ENCODE measurements at places on chromosomes 13 and 19.

- no peak for DNase-seq
Measured at GRCh38 chr19:1857648-1858326, 5.6 kb downstream of the KLF16 start.

DNA sequence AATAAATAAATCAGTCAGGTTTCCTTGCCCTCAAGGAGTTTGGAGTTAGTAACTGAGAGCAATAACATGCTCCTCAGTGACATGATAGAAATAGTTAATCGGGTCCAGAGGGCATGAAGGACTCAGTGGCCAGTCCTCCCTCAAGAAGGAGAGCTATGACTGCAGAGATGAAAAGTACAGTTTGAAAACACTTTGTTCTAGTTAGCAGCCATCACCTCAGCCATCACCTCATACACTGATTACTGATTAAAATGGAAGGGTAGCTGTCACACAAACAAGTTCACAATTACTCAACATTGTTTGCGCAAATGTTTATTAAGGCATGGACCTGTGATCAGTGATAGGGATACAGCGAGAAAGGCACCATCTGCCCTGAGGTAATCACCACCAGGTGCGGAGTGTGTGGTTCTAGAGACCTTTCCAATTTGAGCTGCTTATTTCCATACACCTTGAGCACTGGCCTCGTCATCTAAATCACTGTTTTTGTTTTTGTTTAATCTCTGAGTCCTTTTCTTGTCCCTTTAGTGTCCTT, 85.3 kb upstream of the RAP2A start:
- DNase-seq = no peak

DNA sequence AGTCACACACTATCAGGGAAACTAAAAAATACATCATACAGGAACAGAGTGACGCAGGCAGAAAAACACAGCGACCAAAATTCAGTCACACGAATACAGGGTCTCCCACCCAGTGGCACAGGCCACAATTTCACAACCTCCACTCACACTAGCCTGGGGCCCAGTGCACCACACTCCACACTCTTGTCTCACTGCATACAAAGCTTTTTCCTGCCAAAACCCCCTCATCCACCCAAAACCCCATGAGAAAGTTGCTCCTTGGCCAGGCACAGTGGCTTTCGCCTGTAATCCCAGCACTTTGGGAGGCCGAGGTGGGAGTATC, 1.2 kb downstream of the S1PR5 start:
- no peak for DNase-seq

DNA sequence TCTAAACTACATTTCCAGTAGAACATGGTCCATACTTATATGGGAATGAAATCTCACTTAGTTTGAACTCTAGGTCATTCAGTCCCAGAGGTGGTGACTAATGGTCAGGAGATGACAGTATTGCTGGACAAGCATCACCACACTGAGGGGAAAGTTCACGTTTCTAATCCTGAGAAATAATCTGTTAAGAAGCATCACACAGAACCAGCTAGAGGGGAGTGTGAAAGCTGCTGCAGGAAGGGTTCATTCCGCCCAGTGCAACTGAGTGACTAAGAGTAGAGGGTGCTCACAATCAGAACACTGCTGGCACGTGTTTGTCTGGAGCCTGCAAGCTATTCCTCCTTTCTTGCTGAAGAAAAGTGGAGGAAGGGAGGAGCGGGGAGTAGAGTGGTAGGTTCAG, 2.7 kb downstream of the COL4A1 start:
- no peak for DNase-seq

DNA sequence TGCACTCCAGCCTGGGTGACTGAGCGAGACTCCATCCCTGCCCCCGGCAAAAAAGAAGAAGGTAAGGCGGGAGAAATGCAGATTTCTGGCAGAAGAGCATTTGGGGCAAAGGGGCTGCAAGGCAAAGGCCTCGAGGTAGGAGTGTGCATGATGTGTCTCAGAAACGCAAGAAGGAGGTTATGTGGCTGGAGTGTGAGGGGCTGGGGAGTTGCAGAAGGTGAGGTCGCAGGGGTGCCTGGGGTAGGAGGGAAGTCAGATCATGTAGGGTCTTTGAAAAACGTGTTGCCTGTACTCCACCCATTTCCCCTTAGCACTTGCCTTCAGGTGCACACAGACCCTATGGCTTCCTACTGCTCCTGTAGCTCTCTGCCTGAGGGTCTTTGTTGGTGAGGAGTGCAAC, 29.9 kb downstream of the KCTD15 start:
- no peak for DNase-seq

DNA sequence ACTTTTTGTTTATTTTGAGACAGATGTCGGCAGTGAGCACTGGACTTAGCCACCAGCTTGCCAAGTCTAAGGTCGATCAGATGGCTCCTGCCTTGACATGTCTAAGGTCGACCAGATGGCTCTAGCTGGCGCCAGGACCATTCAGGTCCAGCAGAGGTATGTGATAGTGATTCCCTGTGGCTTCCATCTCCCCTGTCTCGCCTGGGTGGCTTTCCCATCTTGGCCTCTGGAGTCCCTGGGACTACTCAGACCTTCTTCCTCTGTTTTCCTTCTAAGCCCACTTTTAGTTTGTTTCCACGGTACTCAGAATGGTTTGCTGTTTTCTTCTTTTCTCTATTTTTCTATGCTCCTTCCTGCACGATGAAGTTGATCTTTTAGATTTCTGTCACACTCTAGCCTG, 1435.7 kb downstream of the UQCRFS1 start:
- DNase-seq = no peak

- DNase-seq = no peak
Measured at GRCh38 chr19:51123802-51124201, 904 bp upstream of the SIGLEC9 start.

DNA sequence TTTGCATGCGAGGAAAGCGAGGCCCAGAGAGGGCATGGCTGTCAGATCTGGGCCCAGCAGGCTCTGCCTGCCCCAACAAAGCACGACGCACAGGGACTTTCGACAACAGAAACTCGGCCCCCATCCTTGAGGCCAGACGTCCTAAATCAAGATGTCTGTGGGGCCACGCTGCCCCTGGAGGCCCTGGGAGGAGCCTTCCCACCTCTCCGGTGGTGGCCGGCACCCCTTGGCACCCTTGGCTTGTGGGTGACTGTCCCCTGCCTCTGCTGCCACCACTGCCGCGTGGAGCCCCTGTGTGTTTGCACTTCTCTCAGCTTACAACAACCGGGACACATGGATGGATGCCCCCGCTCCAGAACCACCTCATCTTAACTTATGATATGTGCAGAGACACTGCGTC, 4.4 kb downstream of the WDR18 start:
- no peak for DNase-seq

DNA sequence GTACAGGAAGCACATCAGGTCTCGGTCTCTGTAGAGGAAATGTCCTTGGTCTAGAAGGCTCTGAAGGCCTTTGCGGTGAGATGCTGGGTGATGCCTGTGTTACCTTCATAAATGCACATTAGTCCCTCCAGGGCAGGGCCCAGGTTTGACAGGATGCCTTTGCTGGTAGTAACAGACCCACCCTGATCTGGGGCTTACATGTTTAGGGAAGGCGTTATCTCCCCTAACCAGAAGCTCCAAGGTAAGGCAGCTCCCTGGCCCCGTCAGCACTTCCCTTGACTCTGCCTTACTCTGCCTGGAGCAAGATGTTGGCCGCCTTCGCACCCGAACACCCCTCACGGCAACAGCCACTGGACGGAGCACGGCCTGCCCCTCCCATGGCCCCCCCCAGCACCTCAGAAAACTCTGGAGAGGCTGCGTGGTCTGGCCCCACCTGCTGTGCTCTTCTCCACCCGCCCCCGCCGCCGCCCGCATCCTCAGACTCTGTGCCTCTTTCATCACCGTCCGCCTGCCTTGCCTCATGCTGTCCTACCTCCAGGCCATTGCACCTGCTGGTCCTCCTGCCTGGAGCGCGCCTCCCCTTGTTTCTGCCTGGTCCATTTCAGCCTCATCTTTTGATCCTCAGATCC, 9.1 kb downstream of the AP2A1 start:
- DNase-seq = no peak

DNA sequence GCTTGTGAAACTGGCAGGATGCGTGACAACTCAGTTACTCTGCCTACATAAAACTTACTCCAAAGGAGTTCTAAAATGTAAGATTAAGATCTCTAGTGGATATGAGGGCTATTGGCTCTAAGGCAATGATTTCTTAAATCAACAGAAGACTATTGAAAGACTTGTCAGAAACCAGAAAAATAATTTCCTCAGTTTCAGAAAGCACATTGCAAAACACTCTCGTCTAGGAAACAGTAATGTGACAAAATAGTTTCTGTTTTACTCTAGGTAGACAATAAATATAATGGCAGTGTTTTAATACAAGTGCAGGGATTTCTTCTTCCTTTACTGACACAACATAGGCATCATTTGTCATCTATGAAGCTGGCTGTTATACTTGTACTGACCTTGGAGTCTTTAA, 230.1 kb downstream of the KCTD12 start:
- no peak for DNase-seq

- DNase-seq = no peak
Measured at GRCh38 chr13:26508885-26509284, 48.6 kb upstream of the WASF3 start.

- DNase-seq = no peak
Measured at GRCh38 chr13:99018418-99019180, 40.7 kb upstream of the DOCK9 start.

GRCh38 chr13:44857061-44857460, 132.2 kb downstream of the NUFIP1 start:
- no peak for DNase-seq

DNA sequence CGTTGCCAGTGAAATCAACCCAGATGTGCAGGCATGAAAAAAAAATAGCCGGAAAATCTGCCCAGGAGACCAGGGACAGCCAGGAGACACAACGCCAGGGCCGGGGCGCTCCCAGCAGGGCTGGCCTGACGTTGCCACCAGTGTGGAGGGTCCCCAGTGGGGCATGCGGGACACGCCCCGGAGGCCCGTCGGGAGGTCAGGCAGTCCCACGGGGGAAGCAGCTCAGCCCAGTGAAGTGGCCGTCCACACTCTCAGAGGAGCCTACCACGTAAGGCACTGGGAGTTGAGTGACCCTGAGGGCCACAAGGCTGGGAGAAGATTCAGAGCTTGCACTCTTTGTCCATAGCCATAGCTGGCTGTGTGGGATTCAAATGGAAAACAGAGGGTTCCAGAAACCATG, 53.2 kb upstream of the GAS6 start:
- DNase-seq = no peak

GRCh38 chr13:57631596-57632275, at the start of gene PCDH17:
Gene PCDH17, plus strand, starts transcription at chr13:57631744. Its CDS starts 803 bp downstream, at chr13:57632547.
- peak; percentile 87 for DNase-seq

GRCh38 chr19:4722671-4723594, 709 bp downstream of the DPP9 start:
- no peak for DNase-seq

- no peak for DNase-seq
Measured at GRCh38 chr19:43820098-43820883, 6.8 kb upstream of the ZNF283 start.

DNA sequence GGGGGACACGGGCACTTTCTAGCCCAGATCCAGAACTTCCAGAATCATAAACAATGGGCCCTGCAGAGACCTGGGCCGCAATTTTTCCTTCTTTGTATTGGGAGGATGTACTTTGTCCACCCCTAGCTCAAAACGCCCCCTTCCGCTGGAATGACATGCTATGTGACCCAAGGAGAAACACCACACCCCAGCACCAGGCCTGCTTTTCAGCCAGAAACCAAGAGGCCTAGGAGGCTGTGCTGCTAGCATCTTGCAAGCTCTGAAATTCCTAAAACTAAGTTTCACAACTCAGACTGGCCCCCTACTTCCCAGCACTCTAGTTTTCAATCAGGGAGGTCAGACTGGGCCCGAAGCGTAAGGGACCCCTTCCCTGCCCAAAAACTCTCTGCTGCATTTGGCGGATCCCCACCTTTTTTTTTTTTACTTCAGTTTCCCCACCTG, 538 bp downstream of the LSM4 start:
- DNase-seq = no peak

DNA sequence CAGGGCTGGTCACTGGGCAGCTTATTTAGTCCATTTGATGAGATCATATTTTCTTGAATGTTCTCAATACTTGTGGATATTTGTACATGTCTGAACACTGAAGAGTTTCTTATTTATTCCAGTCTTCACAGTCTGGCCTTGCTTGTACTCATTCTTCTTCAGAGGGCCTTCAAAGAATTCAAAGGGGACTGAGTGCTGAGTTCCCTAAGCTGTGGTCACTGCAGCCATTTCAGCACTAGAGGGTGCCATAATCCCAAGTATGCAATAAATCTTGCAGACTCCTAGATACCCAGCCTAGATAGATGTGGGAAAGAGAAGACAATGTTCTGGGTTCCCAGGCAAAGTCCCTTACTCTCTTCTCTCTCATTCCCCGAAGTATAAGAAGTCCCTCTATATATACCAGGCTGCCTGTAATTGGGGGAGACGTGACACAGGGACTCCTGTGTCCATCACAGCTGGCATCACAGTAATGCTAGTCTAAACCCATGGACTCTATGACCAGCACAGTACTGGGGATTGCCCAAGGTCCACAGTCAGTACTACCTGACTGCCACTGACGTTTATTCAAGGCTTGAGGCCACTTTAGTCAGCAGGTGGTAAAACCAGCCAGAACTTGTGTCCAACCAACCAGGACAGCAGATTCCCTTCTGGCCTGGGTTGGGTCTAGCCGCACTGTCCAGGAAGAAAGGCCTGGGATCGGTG, 8.9 kb upstream of the VN1R1 start:
- DNase-seq = peak; percentile 3

DNA sequence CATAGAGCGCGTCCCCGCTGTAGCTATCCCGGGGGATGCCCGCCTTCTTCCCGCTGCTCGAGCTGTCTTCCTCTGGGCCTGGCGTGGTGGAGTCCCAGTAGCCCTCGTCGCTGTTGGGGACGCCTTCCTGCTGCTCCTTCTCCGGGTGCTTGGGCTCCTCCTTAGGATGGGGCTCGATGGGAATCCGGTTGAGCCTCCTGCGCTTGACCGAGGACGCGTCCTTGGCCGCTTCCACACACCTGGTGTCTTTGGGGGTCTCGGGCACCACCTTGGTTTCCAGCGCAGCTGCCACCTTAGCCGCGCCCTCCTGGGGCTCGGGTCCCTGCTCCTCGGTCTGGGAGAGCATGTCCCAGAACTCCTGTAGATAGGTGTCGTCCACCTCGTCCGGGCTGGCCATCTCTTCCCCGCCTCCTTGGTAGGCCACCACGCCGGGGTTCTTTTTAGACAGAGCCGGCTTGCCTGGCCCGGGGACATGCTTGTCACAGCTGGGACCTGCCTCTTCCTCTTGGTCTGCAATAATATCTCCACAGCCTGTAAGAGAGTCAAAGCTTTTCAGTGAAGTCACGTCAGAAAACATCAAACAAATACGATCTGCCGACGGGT, 2.0 kb downstream of the AMER2 start:
- DNase-seq = no peak

- DNase-seq = no peak
Measured at GRCh38 chr19:13104360-13104847, 1.7 kb upstream of the LYL1 start.

GRCh38 chr13:73551736-73552135, 492.9 kb downstream of the KLF5 start:
- DNase-seq = no peak

- DNase-seq = no peak
Measured at GRCh38 chr19:32567486-32567885, 13.5 kb upstream of the PDCD5 start.

DNA sequence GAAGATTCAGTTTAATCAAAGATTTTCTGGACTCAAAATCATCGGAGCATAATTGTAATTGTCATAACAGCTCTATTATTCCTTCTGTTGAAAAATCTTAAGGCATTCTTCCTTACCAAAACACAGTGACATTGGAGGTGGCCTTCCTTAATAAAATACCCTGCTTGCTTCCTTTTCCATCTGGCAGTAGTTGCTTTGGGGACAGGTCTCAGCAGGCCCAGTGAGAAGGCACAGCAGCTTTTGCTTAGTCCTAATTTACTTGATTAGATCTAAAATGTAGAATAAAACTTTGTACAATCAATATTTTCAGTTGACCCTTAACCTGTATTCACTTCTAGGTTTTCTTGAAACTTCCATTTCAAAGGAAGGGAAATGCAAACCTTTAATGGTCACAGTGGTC, 471.6 kb downstream of the PCDH20 start:
- DNase-seq = no peak

All from NCI-H1417 (cell line).